ENCODE measurements at places on chromosomes 1 and 21. TPM values are rescaled to one million over a fixed set of nuclear protein-coding genes. Genes with fewer than 3 reads are reported as not detected.

- no peak for DNase-seq
Observed at GRCh38 chr1:26278724-26279455, 996 bp upstream of the SH3BGRL3 start.

DNA sequence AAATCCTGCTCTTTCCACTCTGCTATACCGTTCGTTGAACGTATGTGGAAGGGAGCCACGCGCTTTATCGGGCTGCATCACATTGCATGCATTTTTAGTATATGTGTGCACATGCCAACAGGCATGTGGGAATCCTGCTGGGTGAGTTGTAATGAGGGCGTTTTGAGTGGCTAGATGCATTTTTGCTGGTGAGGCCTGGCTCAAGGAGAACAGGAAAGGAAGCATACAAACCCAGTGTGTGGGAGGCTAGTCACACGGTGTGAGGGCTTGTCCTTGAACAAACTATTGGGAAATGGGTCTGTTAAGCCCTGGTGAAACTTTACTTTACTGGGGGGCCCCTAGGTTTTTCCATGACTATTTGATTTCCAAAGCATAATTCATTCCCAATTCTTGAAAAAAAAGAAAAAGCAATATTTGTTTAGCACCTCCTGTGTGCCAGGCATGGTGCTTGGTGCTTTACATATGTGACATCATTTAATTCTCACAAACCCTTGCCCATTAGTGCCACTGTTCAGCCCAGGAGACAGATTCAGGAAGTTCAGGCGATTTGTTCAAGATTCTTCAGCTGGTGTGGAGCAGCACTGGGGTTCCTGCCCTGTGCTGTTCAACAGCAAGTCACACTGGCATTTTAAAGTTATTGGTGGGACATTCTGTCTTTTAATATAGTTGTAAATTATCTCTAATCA, 25.6 kb upstream of the JUN start:
- DNase-seq, result no peak

DNA sequence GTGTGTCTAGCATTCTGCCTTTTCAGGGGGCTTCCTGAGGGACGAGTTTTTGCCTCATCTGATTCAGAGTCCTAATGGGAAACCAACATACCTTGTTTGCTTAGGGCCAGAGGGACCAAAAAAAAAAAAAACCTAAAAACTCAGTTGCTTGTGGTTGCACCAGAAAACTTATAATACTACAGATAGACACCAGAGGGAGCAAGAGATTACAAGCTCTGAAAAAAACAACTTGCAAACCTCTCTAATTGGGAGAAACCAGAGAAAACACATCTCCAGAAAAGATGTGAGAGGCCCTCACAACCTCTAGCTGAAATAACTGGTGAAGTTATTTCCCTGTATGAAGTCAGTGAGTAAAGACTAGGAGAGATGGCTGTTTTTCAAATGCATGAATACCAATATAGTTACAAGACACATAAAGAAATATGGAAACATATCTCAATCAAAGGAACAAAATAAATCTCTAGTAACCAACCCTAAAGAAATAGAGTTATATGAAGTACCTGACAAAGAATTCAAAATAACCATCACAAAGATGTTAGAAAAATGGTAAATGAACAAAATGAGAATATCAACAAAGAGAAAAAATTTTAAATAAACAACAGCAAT, 233.7 kb upstream of the NFIA start:
- no peak for DNase-seq

- DNase-seq, result no peak
Observed at GRCh38 chr21:43866260-43866629, 1.2 kb downstream of the AGPAT3 start.

DNA sequence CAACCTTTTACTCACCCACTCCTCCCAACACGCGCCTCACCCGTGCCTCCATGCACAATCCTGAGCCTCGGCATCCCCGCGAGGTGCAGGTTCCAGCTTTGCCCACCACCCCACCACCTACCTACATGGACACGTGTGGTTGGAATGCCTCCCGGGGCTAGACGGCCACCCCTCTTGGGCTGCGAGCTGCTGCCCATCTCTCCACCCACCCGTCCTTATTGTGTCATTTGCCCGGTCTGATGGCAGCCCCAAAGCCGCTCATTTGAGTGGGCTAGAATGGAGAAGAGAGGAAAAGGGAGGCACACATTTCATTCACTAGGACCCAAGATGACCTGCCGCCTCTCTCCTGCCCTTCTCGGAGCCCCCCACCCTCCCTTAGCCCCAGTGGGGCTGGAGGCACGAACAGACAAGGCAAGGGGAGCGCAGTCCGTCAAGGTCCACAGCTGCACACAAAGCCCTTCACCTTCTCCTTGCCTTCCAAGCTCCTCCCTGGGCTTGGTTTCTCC, 785 bp downstream of the ZNF697 start:
- no peak for DNase-seq

DNA sequence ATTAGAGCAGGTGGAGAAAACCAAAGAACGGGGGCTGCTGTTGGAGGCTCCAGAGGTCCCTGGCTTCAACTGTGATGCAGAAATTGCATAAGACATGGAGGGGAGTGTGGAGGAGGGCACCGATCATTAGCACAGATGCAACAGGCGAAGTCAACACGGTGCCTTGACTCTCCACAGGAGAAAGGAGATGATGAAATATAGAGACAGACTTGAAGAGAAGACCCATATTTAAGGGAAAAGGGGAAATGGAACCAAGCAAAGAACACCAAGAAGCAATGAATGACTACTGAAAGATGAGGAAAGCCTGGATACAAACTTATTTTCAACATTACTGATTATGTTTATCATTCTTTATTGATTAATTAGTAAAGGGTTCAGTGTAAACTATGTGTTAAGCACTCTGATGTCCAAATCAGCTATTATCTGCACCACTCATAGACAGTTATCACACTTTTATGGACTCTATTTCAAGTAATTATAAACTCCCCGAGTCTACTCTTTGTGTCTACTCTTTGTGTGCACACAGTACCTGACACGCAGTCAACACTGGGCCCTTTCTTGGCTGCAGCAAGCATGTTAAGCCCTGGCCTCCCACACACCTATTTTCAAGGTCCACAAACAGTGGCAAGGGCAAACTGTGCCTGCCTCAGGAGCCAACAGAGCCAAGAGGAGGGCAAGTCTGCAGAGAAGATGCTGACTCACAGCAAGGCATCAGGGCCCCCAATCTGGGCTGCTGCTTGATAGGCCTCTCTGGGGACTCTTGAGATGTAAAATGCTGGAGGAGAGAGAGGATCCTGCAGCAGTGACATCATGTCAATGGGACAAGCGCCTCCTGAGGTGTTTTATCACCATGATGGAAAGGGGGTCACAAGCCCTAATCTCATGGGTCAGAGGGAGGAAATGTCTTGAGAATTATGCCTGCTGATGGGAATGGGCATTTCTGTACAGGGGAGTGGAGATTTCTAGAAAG, 17.6 kb downstream of the PCNX2 start:
- DNase-seq, result no peak

DNA sequence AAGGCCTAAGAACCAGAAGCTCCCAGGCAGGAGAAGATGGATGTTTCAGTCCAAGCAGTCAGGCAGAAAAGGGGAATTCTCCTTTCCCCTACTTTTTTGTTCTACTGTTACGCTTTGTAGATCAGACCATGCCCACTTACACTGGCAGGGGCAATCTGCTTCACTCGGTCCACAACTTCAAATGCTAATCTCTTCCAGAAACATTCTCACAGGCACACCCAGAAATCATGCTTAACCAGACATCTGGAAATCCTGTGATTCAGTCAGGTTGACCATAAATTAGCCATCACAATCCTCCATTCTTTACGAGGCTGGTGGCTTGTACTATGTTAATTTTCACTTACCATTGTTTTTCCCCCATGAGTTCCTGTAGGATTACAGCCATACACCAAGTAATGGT, 23.8 kb upstream of the IL10 start:
- DNase-seq, result no peak

DNA sequence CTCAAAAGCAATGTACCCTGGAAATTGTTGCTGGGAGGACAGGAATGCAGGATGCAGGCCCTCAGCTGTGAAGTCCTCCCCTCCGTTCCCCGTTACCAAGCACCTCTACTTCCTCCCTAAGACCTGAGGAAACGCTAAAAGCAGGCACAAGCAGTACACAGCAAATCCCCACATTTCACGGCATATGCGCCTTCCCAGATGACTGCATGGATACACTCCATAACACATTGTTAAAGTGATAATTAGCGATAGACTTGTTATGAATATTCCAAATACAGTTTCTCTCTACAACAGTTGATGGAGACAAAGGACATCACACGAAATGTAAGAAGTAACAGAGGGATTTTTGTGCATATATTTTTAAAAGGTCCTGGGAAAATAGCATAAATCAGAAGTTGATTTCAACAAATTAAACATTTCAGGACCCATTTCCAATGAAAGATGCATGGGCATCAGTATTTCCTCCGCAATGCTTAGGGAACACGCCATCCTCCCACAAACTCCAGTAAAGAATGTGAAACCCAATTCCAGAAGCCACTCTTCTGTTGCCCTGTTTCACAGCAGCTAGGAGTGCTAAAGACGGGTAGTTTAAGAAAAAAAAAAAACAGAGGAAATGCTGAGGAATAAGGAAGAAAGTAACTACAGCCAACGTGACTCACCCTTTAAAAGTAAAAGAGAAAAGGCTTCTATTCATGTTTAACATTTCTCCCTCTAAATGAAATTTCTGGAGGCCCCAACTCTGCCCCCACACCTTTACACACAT, 75.5 kb downstream of the HIVEP3 start:
- DNase-seq, result no peak

DNA sequence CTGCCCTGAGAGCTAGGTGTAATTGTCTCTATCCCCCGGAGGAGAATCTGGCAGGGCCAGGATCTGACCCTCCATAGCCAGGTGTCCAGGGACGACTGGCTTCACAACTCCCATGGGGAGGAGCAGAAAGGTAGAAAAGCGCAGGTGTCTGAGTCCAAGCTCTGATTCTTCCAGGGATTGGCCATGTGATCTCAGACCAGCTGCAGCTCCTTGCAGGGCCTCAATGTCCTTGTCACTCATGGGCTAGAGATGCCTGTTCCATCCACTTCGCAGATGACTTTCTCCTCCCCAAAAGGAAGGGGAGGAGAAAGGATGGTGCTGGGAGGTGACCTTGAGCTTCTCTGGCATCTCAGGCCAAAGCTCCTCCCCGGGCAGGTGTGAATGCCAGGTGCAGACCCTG, 22.7 kb downstream of the HSPG2 start:
- DNase-seq, result no peak

GRCh38 chr1:8202182-8202905, 115.6 kb upstream of the SLC45A1 start:
- no peak for DNase-seq

Gene PLA2G2E
- not detected for polyA plus RNA-seq

Gene TNNI3K
- 2.7 TPM for polyA plus RNA-seq

- no peak for DNase-seq
Observed at GRCh38 chr1:13900583-13900982, 200.6 kb downstream of the PRDM2 start.

DNA sequence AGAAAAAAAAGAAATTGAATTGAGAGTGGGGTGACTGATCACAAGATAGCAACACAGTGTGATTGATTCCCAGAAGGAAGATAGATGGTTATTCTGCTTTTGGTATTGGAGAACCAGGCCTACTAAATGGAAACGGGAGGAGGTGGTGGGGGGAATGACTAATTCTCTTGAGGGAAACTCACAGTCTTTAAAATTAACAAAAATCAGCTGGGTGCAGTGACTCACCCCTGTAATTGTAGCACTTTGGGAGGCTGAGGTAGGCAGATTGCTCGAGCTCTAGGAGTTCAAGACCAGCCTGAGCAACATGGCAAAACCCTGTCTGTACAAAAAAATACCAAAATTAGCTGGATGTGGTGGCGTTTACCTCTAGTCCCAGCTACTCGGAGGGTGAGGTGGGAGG, 134.6 kb upstream of the PDE4B start:
- no peak for DNase-seq

DNA sequence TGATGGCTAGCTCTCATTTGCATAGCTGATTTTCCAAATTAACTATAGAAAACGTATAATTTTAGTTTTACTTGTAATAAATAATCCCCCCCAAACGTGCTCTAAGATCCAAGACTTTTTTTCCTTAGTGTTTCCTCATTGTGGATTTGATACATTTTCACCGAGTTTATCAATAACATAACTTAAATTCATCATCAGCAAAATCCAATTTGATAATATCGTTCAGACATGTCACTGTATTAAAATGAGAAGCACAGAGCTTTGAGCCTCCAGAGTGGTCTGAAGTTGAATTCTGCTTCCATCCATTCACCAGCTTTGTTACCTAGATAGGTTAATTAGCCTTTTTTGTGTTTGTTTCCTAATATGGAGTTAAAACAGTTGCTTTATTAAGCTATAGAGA, 51.7 kb downstream of the IVNS1ABP start:
- DNase-seq, result no peak

Gene GIPC2
- 21.5 TPM for polyA plus RNA-seq

- no peak for DNase-seq
Observed at GRCh38 chr1:240170806-240171205, 79.1 kb downstream of the FMN2 start.

- DNase-seq, result no peak
Observed at GRCh38 chr1:48931506-48932192, 155.0 kb upstream of the BEND5 start.

GRCh38 chr1:4510276-4510691, 144.1 kb upstream of the AJAP1 start:
- DNase-seq, result no peak

GRCh38 chr1:100219883-100220282, 29.8 kb downstream of the DBT start:
- DNase-seq, result no peak

Data from right renal cortex interstitium (tissue), 3 donors.